ENCODE measurements at places on chromosomes 12 and 14. TPM values are rescaled to one million over a fixed set of nuclear protein-coding genes. Genes with fewer than 3 reads are reported as not detected.

The DIO2 gene
- 24.4 TPM for total RNA-seq

The SYCP3 gene
- total RNA-seq = 1.3 TPM

The PRH2 gene
- total RNA-seq = 2.8 TPM

The ANKRD13A gene
- 38.5 TPM for total RNA-seq

The PPP4R4 gene
- total RNA-seq = 1.6 TPM

The OR6C6 gene
- total RNA-seq = not detected
